ENCODE measurements at places on chromosomes 12 and 14. TPM values are rescaled to one million over a fixed set of nuclear protein-coding genes. Genes with fewer than 3 reads are reported as not detected.

GRCh38 chr14:56005191-56006053, 112.8 kb upstream of the PELI2 start:
- H3K27ac ChIP-seq: peak overlapping the region; percentile 81
- no peak overlapping the region for H3K4me3 ChIP-seq
- DNase-seq: no peak
- H3K27me3 ChIP-seq: peaks cover 52% of the 10 kb centered on the region
- peaks cover 32% of the 10 kb centered on the region for H3K4me1 ChIP-seq

- H3K27me3 ChIP-seq: peaks cover 14% of the 10 kb centered on the region
- no peak overlapping the region for H3K27ac ChIP-seq
- no peaks in the 10 kb centered on the region for H3K4me1 ChIP-seq
Measured at GRCh38 chr12:120599672-120600552, 18.7 kb upstream of the POP5 start.

- DNase-seq: peak; percentile 48
- H3K27ac ChIP-seq: no peak overlapping the region
- peaks cover 33% of the 10 kb centered on the region for H3K4me1 ChIP-seq
- H3K4me3 ChIP-seq: no peak overlapping the region
- peaks cover 26% of the 10 kb centered on the region for H3K36me3 ChIP-seq
Measured at GRCh38 chr14:35161231-35161630, 38.9 kb downstream of the PRORP start.

- DNase-seq: peak; percentile 57
- H3K4me3 ChIP-seq: no peak overlapping the region
- no peaks in the 10 kb centered on the region for H3K27me3 ChIP-seq
- H3K27ac ChIP-seq: no peak overlapping the region
- no peaks in the 10 kb centered on the region for H3K4me1 ChIP-seq
Measured at GRCh38 chr12:117854339-117855012, 114.3 kb downstream of the KSR2 start.

- no peaks in the 10 kb centered on the region for H3K4me1 ChIP-seq
- peaks cover 43% of the 10 kb centered on the region for H3K27me3 ChIP-seq
- no peak overlapping the region for H3K27ac ChIP-seq
- DNase-seq: no peak
Measured at GRCh38 chr12:4932576-4932975, 22.9 kb downstream of the KCNA1 start.

The SLC39A2 gene
- total RNA-seq: 0.16 TPM

The RNASE7 gene
- not detected for total RNA-seq

DNA sequence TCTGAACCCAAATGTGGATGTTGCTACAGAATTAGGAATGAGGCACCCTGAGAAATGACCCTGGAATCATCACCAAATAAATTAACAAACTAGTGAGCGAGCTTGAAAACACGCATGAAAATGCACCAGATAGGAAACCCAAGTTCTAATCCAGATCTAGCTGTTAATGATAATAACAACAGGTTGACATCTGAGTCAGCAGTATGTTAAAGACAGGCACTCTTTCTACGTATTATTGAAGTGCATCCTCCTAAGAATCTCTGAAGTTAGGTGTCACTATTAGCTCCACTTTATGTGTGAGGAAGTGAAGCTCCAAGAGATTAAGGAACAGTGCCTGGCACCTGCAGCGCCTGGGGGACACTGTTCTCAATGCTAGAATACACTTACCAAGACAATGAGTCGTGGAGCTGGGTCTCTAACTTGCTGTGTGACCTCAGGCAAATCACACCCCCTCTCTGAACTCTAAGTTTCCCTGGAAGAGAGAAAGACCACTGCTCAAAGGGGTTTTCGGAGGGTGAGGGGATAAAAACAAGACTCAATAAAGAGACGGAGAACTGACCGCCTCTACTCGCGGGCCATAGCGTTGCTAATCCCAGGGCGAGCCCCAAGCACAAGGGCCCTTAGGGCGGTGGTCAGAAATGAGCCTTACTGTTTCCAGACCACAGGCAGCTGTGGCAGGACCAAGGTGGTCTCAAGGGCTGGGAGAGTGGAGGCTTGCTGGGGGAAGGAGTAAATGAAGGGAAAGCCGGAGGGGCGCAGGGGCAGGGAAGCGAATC, 2.1 kb downstream of the SLC6A12 start:
- no peaks in the 10 kb centered on the region for H3K4me1 ChIP-seq
- H3K36me3 ChIP-seq: no peaks in the 10 kb centered on the region
- H3K27me3 ChIP-seq: peaks cover 39% of the 10 kb centered on the region
- no peak for DNase-seq
- no peak overlapping the region for H3K4me3 ChIP-seq

GRCh38 chr14:77508876-77509275, 10.3 kb upstream of the ISM2 start:
- no peaks in the 10 kb centered on the region for H3K27me3 ChIP-seq
- no peaks in the 10 kb centered on the region for H3K4me1 ChIP-seq
- no peak overlapping the region for H3K27ac ChIP-seq
- peaks cover 19% of the 10 kb centered on the region for H3K36me3 ChIP-seq
- DNase-seq: no peak

- no peaks in the 10 kb centered on the region for H3K27me3 ChIP-seq
- no peaks in the 10 kb centered on the region for H3K4me1 ChIP-seq
- no peaks in the 10 kb centered on the region for H3K36me3 ChIP-seq
- no peak for DNase-seq
- no peak overlapping the region for H3K4me3 ChIP-seq
- H3K27ac ChIP-seq: no peak overlapping the region
Measured at GRCh38 chr12:116806845-116807440, 68.8 kb downstream of the RNFT2 start.
